Metanephros (tissue), 2 donors: ENCODE measurements at places on chromosomes 1 and 21. TPM values are rescaled to one million over a fixed set of nuclear protein-coding genes. Genes with fewer than 3 reads are reported as not detected.

The GPR37L1 gene
- total RNA-seq: 0.06 TPM

The MRPL39 gene
- 37.8 TPM for total RNA-seq

The IGFN1 gene
- total RNA-seq: 2.8 TPM

The MAGOH gene
- total RNA-seq: 56.9 TPM

The TMEM69 gene
- total RNA-seq: 22.2 TPM

The GBP7 gene
- not detected for total RNA-seq

The OR2T2 gene
- total RNA-seq: 0.06 TPM

The C8B gene
- total RNA-seq: not detected

The TAF1A gene
- total RNA-seq: 10.2 TPM

The AIRE gene
- total RNA-seq: 0.70 TPM
